ENCODE measurements at places on chromosomes 5 and 9.

GRCh38 chr9:14250794-14251153, 63.2 kb downstream of the NFIB start:
- DNase-seq, result no peak

GRCh38 chr5:62742207-62742606, 163.6 kb downstream of the LRRC70 start:
- DNase-seq, result no peak

- no peak for DNase-seq
Observed at GRCh38 chr9:121055642-121056143, 5.6 kb upstream of the C5 start.

DNA sequence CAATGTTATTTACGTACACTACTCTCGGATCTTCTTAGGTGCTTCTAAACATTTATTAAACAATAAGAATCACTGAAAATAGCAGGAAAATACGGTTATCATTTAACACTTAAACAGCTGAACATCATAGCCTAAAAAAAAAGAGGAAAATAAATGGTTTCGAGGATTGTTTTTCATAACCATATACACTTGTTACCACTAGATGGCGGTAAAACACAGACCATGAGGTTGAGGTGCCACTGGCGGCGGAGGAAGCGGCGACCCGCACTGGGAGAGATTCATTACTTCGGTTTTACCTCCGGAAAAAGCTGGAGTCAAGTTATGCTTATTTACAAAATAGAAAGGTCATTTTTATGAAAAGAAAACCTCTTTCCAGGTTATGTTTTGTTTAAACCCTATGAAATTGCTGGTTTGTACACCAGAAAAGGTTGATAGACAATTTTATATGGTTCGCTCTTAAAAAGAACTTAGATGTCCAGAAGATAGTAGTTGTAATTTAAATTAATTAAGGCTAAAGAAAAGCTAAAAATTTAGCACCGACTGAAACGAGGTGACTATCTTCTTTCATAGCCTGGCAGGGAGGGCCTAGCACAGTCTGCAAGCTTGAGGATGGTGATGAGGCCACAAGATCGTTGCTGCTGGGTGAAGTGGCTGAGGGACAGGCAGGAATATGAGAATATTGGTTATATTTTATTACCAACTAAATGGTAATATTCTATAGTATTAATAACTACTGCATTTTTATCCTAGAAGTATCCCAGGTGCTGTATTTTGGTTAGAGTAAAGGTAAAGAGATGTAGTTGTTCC, 605.7 kb downstream of the RAB3C start:
- peak; percentile 15 for DNase-seq

GRCh38 chr9:127279717-127280285, 15.2 kb downstream of the GARNL3 start:
- DNase-seq, result no peak

DNA sequence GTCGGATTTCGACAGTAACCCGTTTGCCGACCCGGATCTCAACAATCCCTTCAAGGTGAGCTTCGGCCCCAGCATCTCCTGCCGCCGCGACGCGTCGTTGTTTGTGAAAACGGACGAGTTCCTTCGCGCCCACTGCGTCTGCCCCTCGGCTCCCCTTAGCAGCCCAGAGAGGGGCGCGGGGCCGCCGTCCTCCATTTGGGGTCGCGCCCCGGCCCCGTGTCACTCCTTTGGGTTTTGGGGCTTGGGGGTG, 182 bp downstream of the SCAMP1 start:
- no peak for DNase-seq

DNA sequence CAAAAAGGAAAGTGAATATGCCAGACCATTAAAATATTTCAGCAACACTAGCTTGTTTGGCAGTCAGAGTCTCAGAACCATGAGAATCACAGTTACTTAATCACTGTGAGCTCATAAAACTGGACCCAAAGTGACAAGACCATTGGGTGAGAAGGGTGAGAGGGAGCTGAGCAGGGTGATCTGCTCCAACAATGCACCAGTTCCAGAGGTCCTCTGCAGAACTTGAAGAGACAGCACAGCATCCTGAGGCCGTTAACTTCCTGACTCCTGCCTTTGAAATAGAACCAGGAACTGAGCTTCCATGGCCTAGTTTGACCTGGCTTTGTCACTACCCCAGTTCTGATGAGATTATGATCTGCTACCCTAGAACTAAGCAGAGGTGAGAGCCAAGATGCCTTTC, 57.4 kb downstream of the NFIB start:
- no peak for DNase-seq

DNA sequence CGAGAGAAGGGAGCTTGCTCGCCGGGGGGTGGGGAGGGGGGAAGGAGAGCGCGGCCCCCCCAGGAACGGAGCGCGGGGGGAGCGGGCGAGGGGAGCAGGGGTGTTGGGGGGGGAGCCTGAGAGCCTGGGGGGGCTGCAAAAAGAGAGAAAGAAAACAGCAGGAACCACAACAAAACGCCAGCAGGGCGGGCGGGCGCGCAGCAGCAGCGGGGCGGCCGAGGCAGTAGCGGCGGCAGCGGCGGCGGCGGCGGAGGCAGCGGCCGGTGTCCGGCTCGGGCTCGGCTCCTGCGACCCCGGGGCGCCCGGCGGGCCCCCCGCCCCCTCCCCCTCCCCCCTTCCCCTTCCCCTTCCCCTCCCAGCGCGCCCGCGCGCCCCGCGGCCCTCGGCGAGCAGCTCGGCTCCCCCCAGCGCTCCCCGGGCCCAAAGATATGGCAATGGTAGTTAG, 1.6 kb downstream of the NR2F1 start:
- no peak for DNase-seq

DNA sequence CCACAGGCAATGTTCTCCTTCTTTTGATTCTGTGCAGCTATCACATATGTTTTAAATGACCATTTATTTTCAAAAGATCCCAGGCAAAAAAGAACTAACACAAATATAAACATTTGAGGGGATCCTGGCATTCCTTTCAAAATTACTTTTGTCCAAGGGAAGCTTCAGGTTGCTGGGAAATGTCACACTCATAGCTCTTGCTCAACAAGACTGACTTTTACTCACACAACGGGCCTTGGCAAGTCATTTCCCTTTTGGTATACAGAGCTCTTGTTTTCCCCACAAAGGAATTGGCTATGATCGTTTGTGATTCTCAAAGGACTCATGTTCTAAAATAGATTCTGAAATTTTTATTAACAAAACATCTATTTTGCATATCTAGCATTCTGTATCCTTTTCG, 4.5 kb upstream of the PALM2AKAP2 start:
- no peak for DNase-seq

GRCh38 chr9:111979561-111979960, 82.9 kb downstream of the UGCG start:
- DNase-seq, result peak; percentile 16

DNA sequence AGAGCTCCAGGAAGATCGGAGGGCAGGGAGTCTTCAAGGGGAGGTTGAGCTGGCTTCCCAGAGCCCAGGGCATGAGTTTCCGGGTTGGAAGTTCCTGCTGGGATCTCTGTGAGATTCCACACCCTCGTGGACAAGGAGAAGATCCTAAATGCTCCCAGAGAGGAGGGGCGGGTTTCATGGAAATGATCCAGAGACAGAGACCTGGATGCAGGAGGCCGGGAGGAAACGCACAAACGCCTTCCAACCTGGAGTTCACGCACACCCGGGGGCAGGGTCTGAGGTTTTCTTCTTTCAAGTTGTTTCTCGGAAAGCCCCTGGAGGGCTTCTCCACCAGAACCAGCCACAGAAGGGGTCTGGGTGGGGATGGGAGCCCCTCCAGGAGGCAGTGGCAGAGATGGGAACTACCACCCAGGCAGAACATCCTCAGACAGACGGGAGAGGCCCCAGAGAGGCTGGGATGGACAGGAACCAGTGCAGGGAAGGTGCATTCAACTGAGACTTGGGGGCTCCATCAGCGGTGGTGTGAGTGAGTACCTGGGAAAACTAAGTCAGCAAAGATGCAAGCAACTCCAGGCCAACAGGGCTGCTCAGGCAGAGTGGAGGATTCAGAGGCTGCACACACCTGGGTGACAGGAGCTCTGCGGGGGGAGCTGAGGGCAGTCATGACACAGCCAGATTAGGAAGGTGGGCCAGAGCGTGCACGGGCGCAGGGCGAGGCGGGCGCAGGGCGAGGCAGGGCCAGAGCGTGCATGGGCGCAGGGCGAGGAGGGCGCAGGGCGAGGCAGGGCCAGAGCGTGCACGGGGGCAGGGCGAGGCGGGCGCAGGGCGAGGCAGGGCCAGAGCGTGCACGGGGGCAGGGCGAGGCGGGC, 52.1 kb upstream of the EXOC3 start:
- DNase-seq, result no peak

- no peak for DNase-seq
Observed at GRCh38 chr5:164578401-164578800, 1073.0 kb downstream of the MAT2B start.

DNA sequence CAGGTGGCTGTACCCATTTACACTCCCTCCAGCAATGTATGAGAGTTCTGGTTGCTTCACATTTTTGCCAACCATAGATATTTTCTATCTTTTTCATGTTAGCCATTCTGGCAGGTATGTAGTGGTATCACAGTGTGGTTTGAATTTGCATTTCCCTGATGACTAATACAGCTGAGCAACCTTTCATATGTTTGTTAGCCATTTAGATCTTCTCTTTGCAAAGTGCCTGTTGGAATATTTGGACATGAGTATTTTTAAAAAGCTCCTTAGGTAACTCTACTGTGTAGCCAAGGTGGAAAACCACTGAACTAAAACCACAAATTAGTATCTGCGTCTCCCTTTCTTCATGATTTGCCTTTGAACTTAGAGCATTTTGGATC, 31.9 kb downstream of the IRF1 start:
- no peak for DNase-seq

DNA sequence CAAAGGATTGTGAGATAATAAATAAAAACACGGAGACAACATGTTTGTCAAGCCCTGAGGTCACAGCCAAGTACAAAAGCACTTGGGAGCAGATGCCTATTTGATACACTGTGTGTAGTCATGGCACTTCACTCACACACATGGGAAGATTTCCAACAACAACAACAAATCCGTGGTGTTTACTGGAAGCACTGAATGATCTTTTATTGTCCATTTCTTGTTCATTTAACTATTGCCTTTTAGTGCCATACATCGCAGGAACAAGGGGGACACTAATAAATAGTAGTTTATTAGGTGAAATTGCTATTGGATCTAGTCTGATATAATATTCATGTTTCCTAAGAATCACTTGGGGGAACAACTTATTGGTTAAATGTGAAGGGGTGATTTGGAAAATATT, 20.4 kb upstream of the GDNF start:
- no peak for DNase-seq

- DNase-seq, result no peak
Observed at GRCh38 chr5:109825450-109825849, 135.7 kb downstream of the MAN2A1 start.

DNA sequence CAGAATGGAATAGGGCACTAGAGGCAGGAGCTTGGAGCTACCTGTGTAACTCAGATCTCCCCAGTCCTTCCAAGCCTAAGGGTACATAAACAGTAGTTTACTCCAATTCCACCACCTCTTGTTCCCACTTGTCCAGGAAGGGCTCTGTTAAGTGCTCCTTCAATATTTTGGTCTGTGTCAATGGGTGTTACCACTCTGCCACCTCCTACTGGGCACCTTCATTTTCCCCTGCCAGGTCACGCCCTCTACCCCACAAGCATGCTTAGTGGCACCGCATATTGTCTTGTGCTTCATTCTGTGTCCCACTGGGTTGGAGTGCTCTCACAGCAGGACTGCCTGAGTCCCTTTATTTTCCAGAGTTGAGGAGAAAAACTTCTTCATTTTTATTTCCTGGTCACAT, 459.8 kb downstream of the ARHGEF28 start:
- DNase-seq, result no peak

DNA sequence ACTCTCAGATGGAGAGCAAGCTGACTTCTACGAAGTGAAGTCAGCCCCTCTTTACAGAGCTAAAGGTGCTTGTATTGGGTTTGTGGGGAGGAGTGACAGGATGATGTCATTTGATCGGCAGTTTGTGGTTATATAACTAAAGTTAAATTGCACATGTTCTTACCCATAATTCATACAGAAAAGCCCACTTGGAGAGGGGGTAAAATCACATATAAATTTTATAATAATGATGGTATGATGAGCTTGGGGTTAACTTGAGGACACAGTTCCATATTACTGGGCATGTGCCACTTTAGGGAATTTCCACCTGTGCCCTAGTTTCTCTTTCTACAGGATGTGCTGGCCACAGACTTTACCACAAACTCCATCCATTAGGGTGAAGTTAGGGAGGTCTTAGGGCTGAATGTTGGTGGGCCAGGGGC, 1178.6 kb upstream of the CDH9 start:
- no peak for DNase-seq

DNA sequence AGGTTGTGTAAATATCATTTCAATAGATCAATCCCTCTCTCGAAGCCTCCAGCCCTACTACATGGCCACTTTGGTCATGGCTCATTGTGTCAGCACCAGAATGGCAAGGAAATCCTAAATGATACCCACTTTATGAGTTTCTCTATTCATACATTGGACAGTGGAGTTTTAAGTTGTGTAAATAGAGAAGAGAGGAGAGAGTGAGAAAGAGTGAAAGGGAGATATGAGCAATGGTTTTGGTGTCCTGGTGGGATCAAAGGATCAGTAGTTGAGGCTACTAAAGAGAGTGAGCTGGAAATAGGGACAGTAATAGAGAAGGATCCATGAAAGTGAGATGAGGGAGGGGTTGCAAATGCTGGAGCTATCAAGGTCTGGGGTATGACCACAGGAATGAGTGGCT, 31.5 kb upstream of the GZMA start:
- DNase-seq, result no peak

DNA sequence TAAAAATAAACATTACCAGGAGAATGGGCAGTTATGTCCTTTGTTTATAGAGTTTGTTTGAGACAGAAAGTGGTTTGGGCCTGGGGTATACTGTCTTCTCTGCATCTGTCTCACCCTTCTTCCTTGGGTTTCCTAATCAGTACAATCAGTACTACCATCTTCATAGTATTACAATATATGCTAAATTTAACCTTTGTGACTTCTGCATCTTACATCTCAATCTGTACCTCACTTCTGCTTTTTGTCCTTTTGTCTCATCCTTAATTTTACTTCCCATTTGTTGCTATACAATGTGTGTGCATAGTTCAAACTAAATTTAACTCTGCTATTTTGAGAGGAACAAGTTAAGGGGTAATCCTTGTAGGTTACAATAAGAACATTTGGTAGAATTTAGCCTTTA, 19.6 kb downstream of the FBXO38 start:
- no peak for DNase-seq

DNA sequence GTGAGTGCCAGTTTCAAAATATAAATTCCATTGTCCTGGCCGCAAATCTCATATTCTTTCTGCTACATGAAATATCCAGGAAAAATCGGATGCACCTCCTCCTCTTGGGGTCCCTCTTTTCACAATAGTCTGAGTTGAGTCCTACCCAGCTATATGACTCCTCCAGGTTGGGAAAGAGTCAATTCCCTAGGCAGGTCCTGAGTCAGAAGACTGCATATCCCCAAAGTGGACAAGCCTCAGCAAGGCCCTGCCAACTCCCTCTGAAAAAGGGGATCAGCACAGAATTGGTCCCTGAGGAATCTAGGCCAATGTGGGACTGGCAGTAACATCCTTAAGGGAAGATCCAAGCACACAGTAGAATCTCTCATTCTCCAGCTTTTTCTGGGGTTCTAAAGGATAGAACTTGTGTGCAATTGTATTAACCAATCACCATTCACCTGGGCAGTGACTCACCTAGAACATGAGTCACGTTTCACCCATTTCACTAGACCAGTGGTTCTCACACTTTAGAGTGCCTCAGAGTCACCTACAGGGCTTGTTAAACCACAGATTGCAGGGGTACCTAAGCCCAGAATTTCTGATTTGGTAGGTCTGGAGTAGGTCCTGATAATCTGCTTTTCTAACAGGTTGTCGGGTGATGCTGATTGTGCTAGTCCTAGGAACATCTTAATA, 44.7 kb upstream of the TMEM215 start:
- no peak for DNase-seq

Data from H54 (cell line).